Immature natural killer cell (primary cell): ENCODE measurements at places on chromosomes 16 and 17.
A peak's percentile ranks its signal among the peaks of the same experiment; 100 is the strongest.

- DNase-seq: no peak
- peaks cover 2% of the 10 kb centered on the region for H3K27me3 ChIP-seq
- no peak overlapping the region for H3K4me3 ChIP-seq
- no peaks in the 10 kb centered on the region for H3K4me1 ChIP-seq
- no peaks in the 10 kb centered on the region for H3K36me3 ChIP-seq
Observed at GRCh38 chr16:72060405-72060804, 2.6 kb upstream of the HPR start.

DNA sequence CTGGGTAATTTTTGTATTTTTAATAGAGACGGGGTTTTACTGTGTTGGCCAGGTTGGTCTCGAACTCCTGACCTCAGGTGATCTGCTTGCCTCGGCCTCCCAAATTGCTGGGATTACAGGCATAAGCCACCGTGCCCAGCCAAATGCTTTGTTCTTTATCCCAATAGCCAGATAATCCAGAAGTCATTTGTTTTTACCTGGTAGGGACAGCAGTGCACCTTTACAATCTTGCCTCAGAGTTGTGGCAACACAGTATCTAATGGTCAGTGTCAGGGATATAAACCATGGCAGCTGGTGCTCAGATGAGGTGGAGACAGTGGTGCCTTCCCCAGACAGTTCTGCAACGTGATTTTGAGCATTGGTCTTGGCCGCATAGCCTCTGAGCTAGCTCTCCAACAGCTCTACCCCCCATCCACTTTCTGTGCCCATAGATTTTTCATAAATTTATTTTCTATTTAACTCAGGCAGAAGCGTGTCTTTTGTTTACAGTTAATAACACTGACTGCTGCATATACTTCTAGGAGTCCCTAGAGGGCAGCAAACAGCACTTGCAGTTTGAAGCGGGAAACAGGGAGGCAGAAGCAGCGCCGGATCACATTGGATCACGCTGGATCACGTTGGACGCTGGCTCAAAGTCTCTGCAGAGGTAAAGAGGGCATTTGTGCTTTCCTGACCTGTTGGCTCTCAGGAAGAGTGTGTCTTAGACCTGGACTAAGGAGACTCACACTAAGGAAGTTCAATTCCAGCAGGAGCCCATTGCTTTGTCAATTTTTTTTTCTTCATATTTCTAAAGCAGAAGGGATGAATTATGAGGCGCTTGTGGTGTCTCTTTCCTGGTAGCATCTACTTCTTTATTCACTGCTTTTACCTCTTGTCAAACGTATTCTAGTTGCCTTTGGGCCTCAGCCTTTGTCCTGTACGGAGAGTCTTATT lies 5.1 kb upstream of the GGT6 start:
- H3K27me3 ChIP-seq: no peaks in the 10 kb centered on the region
- no peak overlapping the region for H3K27ac ChIP-seq
- H3K4me3 ChIP-seq: no peak overlapping the region
- DNase-seq: peak; percentile 37
- H3K36me3 ChIP-seq: no peaks in the 10 kb centered on the region

DNA sequence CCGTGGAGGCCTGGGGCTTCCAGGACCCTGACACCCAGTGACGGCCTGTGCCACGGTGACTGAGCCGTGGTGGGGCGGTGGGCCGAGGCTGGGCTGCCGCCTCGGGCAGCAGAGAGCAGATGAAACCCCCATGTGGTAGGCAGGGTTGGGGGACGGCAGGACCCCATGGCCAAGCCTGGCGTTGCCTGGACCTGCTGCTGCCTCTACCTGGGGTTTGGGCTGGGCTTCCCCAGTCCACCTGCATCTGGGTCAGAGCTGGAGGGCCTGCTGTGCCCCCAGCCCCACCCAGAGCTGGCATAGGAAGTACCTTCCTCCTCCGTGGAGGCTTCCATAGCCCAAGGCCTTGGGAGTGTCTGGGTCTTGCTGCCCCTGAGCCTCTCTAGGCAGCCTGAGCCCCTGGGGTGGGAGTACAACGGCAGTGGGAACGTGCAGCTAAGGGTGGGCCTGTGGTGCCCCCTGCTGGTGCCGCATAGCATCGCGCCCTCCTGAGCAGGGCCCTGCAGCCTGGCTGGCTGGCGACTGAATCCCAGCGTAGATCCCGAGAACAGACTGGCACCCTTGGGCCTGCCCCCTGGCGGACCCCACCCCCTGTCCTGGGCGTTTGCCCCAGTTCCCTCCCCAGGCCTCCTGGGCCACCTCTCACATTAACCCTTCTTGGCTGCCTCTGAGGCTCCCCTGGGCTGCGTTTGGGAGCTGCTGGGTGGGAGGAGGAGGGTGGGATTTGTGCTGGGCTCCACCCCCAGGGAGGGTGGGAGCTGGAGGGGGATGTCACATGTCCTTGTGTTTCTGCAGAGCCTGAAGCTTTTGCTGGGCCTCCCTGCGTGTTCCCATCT lies 12.6 kb upstream of the ATP6V0C start:
- H3K4me3 ChIP-seq: no peak overlapping the region
- DNase-seq: peak; percentile 80
- H3K36me3 ChIP-seq: peaks cover 6% of the 10 kb centered on the region
- no peak overlapping the region for H3K27ac ChIP-seq
- H3K27me3 ChIP-seq: peaks cover 5% of the 10 kb centered on the region
- no peaks in the 10 kb centered on the region for H3K4me1 ChIP-seq

DNA sequence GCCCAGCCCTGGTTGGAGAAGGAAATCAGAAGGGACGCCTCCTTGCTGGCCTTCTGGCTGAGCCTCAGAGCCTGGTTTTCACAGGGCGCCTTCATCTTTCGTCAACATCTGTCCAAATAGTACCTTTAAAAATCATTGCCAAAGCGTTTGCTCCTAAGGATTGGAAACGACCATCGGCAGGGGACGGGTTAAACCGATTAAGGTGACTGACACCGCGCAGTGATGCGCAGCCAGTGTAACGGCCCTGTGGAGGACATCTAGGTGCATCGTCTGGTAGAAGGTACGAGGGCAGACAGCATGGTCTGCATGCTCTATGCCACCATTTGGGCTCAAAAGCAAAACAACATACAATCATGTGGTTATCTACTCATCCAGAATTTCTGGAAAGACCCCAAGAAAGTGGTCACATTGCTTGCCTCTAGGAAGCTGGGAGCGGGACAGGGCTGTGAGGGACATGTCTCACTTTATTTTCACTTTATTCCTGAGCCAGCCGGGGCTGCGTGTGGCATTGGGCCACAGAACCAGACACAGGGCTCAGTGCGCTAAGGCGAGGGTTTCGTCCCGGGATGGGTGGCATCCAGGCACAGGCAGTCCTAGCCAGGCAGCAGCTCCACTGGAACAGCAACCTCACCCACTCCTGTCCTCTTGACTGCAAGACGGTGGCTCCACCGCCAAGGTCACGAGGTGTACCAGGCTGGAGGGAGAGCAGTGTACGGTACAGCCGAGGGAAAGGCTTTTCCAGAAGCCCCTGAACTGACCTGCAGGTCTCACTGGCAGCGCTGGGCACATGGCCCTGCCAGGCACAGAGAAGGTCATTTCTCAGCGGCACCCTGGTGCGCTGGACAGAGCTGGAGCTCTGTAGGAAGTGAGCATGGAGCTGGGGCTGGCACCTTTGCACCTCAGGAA lies 40.9 kb upstream of the JPH3 start:
- no peak overlapping the region for H3K27ac ChIP-seq
- H3K4me3 ChIP-seq: no peak overlapping the region
- H3K36me3 ChIP-seq: no peaks in the 10 kb centered on the region
- H3K4me1 ChIP-seq: no peaks in the 10 kb centered on the region
- H3K27me3 ChIP-seq: peaks cover 4% of the 10 kb centered on the region
- no peak for DNase-seq

DNA sequence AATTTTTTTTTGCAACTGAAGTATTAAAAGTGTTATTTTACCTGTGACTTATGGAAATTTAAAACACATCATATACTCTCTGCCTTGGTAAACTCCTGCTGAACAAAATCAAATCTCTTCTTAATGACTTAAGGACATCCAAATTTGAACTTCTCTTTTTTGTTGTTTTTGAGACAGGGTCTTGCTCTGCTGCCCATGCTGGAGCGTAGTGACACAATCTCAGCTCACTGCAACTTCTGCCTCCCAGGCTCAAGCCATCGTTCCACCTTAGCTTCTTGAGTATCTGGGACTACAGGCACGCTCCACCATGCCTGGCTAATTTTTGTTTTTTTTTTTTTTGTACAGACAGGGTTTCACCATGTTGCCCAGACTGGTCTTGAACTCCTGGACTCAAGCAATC lies 56.1 kb downstream of the SKAP1 start:
- H3K36me3 ChIP-seq: no peaks in the 10 kb centered on the region
- no peaks in the 10 kb centered on the region for H3K27me3 ChIP-seq
- H3K27ac ChIP-seq: peak overlapping the region; percentile 57
- DNase-seq: no peak

GRCh38 chr16:59324462-59324861 lies 590.3 kb upstream of the GOT2 start:
- H3K36me3 ChIP-seq: no peaks in the 10 kb centered on the region
- H3K27me3 ChIP-seq: no peaks in the 10 kb centered on the region
- H3K4me3 ChIP-seq: no peak overlapping the region
- no peak overlapping the region for H3K27ac ChIP-seq
- no peak for DNase-seq

GRCh38 chr17:66661411-66662256 lies 173.3 kb upstream of the CACNG5 start:
- no peaks in the 10 kb centered on the region for H3K36me3 ChIP-seq
- peaks cover 20% of the 10 kb centered on the region for H3K4me1 ChIP-seq
- DNase-seq: no peak
- no peak overlapping the region for H3K4me3 ChIP-seq
- no peaks in the 10 kb centered on the region for H3K27me3 ChIP-seq
- H3K27ac ChIP-seq: no peak overlapping the region
